ENCODE measurements at places on chromosomes 13 and 19. TPM values are rescaled to one million over a fixed set of nuclear protein-coding genes. Genes with fewer than 3 reads are reported as not detected.

DNA sequence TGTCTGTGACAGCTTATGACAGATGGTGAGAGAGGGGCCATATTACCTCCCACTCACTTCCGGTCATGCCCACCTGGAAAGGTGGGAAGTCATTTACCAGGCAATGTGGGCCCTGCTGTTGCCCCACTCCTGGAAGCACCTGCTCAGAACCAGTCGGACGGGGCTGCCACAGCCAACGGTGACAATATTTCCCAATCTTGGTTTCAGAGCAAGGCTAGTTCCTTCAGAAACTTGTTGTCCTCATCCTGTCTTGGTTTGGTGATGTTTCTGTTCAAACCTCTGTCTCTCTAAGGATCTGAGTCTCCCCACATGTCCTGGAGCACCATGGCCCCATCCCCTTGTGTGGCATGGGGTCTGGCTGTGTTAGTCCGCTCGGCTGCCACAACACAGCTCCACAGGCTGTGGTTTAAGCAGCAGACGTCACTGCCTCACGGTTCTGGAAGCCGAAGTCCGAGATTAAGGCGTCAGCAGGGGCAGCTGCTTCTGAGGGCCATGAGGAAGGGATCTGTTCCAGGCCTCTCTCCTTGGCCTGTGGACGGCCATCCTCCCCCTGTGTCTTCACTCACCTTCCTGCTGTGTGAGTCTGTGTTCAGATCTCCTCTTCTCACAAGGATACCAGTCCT, 31.5 kb upstream of the SLC15A1 start:
- DNase-seq = no peak
- H3K27ac ChIP-seq = no peak overlapping the region
- H3K36me3 ChIP-seq = no peaks in the 10 kb centered on the region
- H3K4me3 ChIP-seq = no peak overlapping the region

Gene POU2F2
- 0.86 TPM for total RNA-seq

Gene PGLYRP2
- not detected for total RNA-seq

DNA sequence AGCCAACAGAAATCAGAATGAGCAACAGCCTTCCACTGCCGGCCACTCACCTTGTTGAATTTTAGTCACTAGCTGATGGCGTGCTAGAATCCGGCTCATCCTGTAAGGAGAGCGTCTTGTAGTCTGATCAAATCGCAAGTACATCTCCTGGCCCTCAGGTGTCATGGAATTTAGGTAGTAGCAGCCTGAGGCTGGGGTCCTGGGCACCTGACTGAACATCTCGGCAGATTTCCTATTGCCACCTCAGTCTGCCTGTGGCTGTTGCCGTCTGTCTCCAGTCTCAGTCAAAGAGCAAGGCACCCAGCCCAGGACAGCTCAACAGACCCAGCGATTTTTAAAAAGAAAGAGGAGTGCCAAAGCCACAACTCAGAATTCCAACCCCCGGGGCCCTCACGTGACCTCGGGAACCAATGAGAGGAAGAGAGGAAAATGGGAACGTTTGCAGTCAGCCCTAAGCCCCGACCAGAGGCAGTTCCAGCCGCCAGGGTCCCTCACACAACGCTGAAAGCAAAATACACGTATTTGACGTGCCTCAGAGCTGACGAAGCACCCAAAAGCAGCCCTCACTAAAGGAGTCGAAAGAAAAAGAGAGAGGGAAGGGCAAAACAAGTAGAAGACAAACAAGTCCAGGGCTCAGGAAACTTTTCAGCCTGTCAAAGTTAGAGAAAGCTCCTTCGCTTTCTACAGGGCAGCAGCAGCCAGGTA, at the start of gene STARD13:
Gene STARD13 (minus strand): TSS at position 336 of the 705 bp plus-strand sequence. CDS start 117 bp downstream, at position 219.
- H3K27me3 ChIP-seq = no peaks in the 10 kb centered on the region
- peak within 1 kb of the TSS; percentile 88 for H3K27ac ChIP-seq
- peak; percentile 93 for DNase-seq
- H3K36me3 ChIP-seq = no peaks in the 10 kb centered on the region
- H3K4me1 ChIP-seq = peaks cover 31% of the 10 kb centered on the region
- H3K4me3 ChIP-seq = peak within 1 kb of the TSS; percentile 67

- no peaks in the 10 kb centered on the region for H3K36me3 ChIP-seq
- H3K4me1 ChIP-seq = peaks cover 57% of the 10 kb centered on the region
- no peaks in the 10 kb centered on the region for H3K27me3 ChIP-seq
- H3K27ac ChIP-seq = peak overlapping the region; percentile 97
Measured at GRCh38 chr13:114065926-114066774, 66.3 kb downstream of the RASA3 start.

DNA sequence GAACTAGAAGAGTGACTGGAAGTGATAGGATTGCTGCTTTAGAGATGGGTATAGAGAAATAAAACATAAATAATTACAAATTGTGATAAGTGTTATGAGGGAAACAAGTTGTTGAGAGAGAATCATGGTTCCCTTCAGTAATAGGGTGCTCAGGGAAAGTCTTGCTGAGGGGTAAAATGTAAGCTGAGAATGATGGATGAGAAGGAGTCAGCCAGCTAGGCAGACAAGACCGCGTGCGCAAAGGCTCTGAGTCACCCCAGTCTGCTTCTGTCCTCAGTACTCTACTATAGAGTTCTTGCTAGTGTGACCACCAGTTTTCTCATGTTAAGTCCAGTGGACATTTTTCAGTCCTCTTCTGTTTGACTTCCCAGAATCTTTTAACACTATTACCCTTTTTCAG, 39.5 kb downstream of the PCCA start:
- no peak overlapping the region for H3K27ac ChIP-seq
- no peaks in the 10 kb centered on the region for H3K27me3 ChIP-seq
- no peaks in the 10 kb centered on the region for H3K36me3 ChIP-seq
- no peak overlapping the region for H3K4me3 ChIP-seq

Gene ZBTB32
- not detected for total RNA-seq

Gene KANK2
- 67.9 TPM for total RNA-seq

Gene PIN1
- total RNA-seq = 49.6 TPM

DNA sequence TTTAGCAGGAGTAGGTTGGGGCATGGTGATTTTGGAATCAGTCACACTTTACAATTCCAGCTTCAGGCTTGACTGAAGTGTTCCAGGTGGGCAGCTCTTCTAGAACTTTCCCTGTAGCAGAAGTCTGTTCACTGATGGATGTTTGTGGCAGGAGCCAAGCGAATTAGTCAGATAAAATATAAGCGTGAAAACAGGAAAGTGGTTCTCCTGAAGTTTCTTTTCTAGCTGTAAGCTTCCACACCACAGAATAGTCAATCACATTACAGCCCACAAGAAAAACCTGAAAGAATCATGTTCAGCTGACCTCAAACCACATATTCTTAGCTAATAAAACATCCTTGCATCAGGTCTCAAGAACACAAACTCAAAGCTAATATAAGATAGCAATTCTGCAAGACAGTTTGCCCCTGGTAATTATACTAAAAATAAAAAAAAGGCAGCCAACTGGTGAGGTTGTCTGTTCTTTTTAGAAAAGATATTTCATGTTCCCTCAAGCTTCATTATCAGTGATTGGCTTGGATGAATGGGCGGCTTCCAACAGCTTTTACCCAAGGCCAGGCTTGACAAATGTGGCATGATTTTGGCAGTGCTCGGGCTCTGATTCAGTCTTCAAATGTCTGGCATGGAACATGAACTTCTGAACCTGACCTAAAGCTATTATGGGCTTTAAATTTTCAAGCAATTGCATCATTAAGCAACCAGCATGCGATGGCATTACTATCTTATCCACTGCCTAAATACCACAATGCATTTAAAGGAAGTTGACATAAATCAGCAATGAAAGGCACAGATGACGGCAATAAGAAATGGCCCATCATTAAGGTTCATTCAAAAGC, 136.8 kb downstream of the DCLK1 start:
- no peaks in the 10 kb centered on the region for H3K27me3 ChIP-seq
- peak overlapping the region; percentile 75 for H3K27ac ChIP-seq
- peak; percentile 81 for DNase-seq
- H3K36me3 ChIP-seq = no peaks in the 10 kb centered on the region

Gene ZNF560
- 0.48 TPM for total RNA-seq

- no peak overlapping the region for H3K27ac ChIP-seq
- H3K27me3 ChIP-seq = no peaks in the 10 kb centered on the region
Measured at GRCh38 chr19:39177110-39177699, 19.6 kb upstream of the NCCRP1 start.

DNA sequence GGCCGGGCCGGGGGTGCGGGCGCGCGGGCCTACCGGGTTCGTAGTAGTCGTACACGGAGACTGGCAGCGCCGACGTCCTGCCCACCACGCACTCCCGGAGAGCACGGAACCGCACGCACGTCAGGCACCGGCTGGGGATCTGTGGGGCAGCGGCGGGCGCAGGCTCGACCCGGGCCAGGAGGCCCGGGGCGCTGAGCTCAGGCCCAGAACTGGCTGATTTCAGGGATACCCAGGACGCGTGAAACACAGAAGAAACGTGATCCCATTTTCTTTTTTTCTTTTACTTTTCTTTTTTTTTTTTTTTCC, 9.0 kb downstream of the F2RL3 start:
- peaks cover 12% of the 10 kb centered on the region for H3K27me3 ChIP-seq
- H3K36me3 ChIP-seq = no peaks in the 10 kb centered on the region
- no peak for DNase-seq
- peaks cover 4% of the 10 kb centered on the region for H3K4me1 ChIP-seq

Gene FOXO1
- 119 TPM for total RNA-seq

Gene KLK14
- not detected for total RNA-seq

DNA sequence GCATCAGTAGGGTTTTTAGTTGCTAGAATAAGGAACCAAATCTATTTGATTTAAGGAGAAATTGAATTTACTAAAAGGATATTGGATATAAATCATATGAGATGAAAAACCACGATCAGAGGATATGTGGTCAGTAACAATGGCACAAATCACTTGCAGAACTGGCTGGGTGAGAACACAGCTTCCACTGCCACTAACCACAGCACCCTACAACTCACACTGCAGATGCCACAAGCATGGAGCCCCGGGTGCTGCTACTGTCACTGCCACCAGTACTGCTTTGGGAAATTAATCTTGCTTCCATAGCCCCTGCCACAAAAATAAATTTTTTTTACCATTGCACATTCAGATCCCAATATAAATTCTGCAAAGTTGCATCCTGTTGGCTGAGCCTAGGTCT, 40.6 kb upstream of the KLF12 start:
- H3K36me3 ChIP-seq = no peaks in the 10 kb centered on the region
- no peak overlapping the region for H3K27ac ChIP-seq
- DNase-seq = no peak

GRCh38 chr19:21092109-21092508, 10.1 kb downstream of the ZNF714 start:
- H3K36me3 ChIP-seq = no peaks in the 10 kb centered on the region
- H3K27ac ChIP-seq = no peak overlapping the region
- DNase-seq = no peak
- H3K27me3 ChIP-seq = no peaks in the 10 kb centered on the region
- no peaks in the 10 kb centered on the region for H3K4me1 ChIP-seq
- H3K4me3 ChIP-seq = no peak overlapping the region

- no peaks in the 10 kb centered on the region for H3K27me3 ChIP-seq
- H3K4me1 ChIP-seq = no peaks in the 10 kb centered on the region
- no peak for DNase-seq
- no peaks in the 10 kb centered on the region for H3K36me3 ChIP-seq
- no peak overlapping the region for H3K27ac ChIP-seq
Measured at GRCh38 chr13:66896933-66897332, 333.2 kb downstream of the PCDH9 start.

- H3K4me3 ChIP-seq = no peak overlapping the region
- H3K36me3 ChIP-seq = no peaks in the 10 kb centered on the region
- H3K27ac ChIP-seq = no peak overlapping the region
- DNase-seq = no peak
Measured at GRCh38 chr13:112974125-112974524, 5.1 kb downstream of the MCF2L start.

DNA sequence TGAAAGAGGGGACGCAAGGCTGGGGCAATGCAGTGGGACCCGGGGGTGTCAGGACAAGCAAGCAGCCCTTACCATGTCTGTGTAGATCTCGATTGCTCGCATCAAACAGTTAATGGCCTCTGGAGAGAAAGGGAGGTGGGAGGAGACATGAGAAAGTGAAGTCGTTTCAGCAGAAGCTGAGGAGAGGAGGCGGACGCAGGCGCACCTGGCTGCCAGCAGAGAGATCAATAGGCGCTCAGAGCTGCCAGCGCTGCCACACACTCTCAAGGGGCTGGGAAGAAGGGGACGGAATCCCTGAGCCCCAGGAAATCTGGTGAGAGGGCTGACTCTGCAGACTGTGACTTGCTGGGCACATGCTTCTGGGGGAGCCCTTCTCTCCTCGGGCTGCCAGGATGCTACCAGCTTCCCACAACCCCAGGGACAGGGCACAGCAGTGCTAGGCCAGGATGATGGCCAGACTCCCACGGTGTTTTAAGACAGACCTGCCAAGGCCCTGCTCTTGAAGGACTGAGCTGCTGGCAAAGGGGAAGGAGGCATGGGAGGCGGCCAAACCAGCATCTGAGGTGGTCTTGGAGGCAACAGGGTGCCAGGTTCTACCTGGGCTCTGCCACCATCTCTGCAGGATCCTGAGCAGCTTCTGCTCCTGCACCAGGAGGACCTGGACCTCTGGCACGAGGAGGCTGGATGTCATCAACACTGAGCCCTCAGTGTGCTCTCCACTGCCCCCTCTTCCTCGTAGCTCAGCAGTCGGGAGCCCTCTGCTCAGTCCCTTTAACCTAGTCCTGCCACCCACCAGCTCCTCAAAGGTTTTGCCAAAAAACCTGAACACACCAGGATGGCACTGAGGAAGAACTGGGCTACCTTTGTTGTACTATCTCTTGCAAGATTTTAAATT, 11.7 kb upstream of the KPTN start:
- no peaks in the 10 kb centered on the region for H3K36me3 ChIP-seq
- no peaks in the 10 kb centered on the region for H3K27me3 ChIP-seq
- H3K27ac ChIP-seq = peak overlapping the region; percentile 54
- H3K4me3 ChIP-seq = no peak overlapping the region
- peak; percentile 27 for DNase-seq

- no peaks in the 10 kb centered on the region for H3K36me3 ChIP-seq
- DNase-seq = peak; percentile 61
- peaks cover 32% of the 10 kb centered on the region for H3K27me3 ChIP-seq
- peaks cover 11% of the 10 kb centered on the region for H3K4me1 ChIP-seq
Measured at GRCh38 chr19:6108721-6109633, 1.3 kb downstream of the RFX2 start.

DNA sequence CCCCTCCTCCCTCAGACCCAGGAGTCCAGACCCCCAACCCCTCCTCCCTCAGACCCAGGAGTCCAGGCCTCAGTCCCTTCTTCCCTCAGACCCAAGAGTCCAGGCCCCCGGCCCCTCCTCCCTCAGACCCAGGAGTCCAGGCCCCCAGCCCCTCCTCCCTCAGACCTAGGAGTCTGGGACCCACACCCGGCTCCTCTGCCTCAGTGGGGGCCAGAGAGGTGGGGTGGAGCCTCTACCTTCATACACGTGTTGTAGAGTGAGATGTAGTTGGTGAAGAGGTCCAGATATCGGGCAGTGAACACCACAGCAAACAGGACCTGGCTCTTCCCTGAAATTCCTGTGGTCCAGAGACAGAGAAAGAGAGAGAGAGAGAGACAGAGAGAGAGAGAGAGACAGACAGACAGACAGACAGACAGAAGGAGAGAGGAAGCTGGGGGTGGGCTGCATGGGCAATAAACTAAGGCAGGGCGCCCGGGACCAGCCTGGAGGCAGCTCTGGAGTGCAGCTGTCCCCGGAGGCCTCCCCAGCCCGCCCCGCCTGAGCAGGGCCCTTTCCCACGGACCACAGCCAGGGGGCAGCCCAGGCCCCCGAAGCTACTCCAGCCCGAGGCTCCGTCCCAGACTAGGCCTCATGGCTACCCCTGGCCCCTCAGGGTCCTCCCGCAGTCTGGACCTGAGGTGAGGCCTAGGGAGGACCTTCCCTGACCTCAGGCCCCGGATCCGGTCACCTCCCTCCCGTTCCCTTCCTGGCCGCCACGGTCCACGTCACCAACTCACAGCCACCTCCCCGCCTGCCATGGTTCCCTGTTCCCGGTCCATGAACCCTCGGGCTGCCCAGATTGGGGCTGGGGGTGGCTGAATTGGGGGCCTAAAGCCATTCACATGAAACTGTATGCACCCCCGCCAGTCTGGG, 907 bp downstream of the KDELR1 start:
- DNase-seq = peak; percentile 81
- H3K4me3 ChIP-seq = peak overlapping the region; percentile 99
- H3K27me3 ChIP-seq = peaks cover 27% of the 10 kb centered on the region
- H3K36me3 ChIP-seq = no peaks in the 10 kb centered on the region
- H3K27ac ChIP-seq = peak overlapping the region; percentile 87

Gene C19orf18
- 0.49 TPM for total RNA-seq

Measured in psoas muscle (tissue), 8 donors.